ENCODE measurements at places on chromosomes 2 and 18.

GRCh38 chr2:43934567-43934966 lies 61.2 kb downstream of the LRPPRC start:
- no peak for DNase-seq

DNA sequence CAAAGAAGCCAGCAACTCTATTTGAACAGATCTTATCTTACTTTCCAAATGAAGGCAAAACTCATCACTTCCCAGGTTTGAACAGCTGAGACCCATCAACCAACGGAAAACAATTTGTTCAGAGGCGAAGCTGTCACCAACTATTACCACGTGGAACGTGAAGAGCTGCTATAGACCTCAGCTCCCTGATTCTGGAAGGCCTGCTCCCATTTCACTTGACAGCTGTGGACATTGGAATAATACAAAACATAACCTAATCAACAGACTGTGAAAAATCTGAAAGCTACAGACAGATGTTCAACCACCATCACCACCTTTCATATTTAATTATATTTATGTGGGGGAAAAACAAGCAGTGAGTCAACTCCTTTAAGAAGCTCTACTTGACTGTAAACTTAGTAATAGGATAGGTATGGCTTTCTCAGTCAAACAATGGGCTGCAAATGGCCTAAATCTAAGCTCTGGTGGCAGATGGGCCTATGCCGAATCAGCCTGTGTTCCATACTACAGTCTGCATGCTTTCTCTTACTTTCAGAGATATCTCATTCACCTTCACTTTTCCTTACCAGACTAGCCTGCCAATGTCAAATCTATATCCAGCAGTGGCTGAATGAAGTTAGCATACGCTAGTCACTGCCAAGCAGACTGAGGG lies 896.4 kb downstream of the TDRD15 start:
- no peak for DNase-seq

DNA sequence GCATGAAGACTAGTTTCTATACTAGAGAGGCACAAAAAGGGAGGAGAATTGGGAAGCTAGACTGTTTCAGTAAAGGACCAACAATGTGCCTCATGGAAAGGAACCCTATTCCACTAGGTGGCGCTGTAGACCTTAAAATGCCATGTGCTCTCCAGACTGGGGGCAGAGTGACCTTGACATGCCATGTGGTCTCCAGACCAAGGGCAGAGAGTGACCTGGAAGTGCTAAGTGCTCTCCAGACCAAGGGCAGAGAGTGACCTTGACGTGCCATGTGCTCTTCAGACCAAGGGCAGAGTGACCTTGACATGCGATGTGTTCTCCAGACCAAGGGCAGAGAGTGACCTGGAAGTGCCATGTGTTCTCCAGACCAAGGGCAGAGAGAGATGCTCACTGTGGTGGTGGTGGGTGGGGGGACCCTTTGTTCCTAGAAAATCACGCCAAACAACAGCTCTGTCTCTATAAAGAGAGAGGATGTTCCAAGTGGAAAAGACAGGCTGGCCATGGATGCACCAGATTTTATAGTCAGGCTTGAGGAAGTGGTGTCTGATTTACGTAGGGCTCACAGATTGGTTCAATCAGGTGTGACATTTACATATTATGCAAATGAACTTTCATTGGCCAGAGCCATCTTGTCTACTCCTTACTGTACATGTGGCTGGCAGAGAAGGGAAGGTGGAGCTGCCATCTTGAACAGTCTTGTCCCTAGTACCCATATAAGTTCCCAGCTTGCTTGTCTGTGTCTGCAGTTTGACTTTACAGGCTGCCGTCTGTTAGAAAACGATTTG lies 344.0 kb upstream of the DDX18 start:
- DNase-seq: no peak

GRCh38 chr2:240358821-240359397 lies 76.6 kb upstream of the GPC1 start:
- DNase-seq: no peak

Data from GM12878 (cell line).